ENCODE measurements at places on chromosomes 6 and 20.

DNA sequence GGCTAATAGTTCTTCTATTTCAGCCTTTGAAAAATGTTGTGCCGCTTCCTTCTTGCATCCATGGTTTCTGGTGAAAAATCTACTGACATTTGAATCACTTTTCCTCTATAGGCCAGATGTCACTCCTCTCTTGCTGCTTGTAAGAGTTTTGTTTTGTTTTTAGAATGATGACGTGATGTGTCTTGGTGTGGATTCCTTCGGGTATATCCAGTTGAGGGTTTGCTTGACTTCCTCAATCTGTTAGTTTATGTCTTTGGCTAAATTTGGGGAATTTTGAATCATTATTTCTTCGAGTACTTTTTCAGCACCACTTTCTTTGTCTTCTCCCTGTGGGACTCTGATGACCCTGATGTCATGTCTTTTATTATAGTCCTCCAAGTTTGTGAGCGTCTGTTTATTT is 175.5 kb downstream of the MYLK4 start:
- DNase-seq, result no peak

DNA sequence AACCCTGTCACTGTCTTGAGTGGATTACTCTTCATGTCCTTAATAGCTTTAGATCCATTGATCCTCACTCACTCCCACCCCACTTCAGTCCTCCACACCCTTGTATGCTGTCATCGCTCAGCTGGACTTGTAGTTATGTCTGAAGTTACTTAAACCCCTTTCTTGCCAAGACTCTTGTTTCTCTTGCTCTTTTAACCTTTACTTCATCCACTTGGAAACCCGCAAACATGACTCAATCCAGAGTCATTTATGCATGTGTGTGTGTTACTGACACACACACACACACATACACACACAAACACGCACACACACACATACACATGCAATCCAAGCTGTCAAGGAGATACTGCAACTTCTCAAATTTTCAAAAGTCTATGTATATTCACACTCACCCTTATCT is 341.8 kb downstream of the SYNE1 start:
- DNase-seq, result no peak

DNA sequence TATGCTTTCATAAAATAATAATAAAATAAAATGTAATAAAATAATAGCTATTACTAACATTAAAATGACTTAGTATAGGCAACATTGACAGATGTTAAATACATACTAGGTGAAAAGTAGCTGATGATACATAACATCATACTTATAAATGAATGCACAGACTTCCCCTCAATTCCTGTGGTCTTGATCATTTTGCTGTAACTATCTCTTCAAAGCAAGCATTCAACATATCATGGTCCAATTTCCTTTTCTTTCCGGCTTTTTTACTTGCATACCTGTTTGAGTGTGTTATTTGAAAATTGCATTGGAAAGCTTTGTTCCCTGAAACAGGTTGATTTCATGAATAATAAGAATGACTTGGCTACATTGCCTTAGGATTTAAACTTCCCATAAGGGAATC is 309.3 kb downstream of the HDGFL1 start:
- no peak for DNase-seq

DNA sequence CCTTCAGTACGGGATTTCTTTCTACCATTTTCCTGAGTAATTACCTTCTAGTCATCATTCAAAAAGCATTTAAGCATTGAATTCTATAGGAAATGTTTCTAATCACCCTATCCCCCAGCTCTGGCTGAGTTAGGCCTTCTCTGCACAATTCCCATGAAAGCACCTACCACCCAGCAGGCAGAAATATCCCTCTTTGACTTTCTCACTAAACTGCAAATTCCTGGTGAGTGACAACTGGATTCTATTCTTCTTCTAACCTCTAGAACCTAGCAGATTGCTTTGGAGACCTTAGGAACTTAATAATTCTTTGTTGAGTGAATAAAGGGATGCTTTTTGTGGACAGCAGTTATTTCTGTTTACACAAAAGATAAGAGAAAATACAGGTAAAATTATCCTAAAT is 328.7 kb downstream of the LAMA2 start:
- DNase-seq, result no peak

DNA sequence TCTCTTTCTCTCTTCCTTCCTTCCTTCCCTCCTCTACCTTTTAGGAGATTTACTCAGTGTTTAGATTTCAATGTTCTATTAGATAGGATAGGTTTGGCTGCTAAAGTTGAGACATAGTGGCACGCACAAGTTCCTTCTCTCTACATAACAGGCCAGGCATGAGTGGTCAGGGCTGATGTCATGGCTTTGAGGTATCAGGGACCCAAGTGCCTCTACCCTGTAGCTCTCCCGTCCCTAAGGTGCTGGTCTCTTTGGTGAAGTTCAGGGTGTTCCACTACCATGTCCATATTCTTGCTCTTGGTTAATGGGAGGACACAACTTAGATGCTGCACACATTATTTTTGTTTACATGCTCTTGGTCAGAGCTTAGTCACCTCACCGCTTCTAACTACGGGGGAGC is 245.3 kb downstream of the QKI start:
- no peak for DNase-seq
